ENCODE measurements at places on chromosomes 12 and 14.

DNA sequence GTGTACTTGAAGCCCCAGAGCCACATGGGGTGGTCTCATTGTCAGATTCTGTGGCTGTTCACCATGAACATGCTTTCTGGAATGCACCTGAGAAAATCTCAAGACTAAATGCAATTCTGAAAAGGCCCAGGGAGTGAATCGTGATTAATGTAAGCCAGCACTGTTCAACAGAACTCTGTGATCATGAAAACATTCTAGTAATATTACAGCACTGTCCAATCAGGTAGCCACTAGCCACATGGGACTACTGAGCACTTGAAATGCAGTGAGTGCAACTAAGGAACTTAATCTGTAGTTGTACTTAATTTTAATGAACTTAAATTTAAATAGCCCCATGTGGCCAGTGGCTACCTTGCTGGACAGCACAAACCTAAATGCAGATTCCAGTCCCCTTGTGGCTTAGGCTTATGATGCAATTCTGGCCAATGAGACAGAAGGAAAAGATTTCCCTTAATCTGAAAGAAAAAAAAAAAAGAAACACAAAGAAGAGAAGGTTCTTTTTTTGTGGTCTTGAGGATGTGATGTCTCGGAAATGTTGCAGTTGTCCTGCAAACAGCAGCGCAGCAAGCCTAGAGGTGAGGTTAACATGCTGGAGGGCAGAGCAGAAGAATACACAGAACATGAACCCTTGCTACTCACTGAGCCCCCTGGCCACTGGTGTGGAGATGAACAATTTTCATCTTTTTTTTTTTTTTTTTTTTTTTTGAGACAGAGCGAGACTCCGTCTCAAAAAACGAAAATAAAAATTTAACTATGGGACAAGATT, 48.2 kb downstream of the SPPL3 start:
- DNase-seq: no peak

DNA sequence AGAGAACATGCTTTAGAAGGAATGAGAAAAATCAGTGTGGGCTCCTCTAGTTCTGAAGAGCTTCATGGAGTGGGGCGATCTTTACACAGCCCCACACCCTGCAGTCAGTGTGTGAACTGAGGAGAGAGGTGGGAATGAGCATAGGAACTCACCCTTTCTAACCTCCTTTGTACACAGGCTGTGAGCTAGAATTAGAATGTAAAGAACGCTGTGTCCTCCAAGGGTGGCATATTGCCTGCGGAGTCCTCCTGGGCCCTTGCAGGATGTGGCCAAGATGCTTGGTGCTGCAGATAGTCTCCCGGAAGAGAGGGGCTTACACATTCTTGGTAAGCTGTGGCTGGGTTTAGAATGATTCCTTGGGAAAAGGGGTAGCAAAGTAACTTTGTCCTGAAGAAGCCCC, 43.9 kb downstream of the NINJ2 start:
- no peak for DNase-seq

- no peak for DNase-seq
These were observed 707 bp downstream of the DHRS1 start for GRCh38 chr14:24298892-24299254.

DNA sequence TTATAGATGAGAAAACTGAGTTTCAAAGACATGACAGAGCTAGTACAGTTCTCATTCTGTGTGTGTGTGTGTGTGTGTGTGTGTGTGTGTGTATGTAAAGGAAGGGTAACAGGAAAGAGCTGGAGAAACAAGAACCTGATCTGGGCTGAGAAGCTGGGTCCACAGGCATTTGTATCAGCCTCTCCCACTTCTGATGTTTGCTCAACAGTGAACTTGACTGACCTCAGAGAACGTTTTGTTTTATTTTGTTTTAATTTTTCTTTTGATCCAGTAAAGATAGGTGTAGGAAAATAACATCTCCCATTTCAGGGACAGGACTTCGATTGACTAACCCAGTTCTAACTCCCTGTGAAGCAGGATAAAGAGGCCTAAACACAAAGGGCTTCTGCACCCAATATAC, 85.4 kb downstream of the STXBP6 start:
- DNase-seq: no peak

DNA sequence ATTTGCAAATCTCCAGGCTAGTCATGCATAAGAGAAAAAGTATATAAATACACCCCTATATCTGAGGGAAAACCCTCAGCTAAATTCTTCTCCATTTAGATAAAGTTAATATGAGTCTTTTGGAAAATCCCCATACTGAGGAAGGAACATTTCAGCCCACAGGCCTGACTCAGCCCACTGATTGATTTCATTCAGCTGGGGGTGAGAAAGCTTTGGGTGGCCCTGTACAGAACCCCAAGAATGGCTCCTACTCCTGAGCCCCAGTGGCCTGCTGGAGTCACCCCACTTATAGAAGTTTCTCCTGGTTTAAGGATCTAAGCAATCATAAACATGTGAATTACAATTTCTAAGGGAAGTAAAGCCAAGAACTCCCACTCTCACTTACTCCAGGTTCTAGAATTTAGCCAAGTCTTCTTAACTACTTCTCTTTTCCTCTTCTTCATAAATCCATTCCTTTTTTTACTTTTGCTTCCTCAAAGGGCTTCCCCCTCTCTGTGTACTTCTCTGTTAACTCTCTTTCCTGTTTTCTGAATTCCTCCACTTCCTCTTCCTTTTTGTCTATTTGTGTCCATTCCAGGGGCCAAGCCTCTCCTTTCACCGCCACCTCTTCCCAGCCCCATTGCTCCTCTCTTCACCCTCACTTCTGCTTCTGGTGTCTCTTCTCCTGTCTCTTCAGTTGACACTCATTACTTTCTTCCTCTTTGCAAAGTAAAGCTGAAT, 21.0 kb downstream of the RTN1 start:
- DNase-seq: no peak

GRCh38 chr14:55955175-55955574, 163.0 kb upstream of the PELI2 start:
- DNase-seq: no peak

- DNase-seq: no peak
These were observed 70.8 kb downstream of the KCNA5 start for GRCh38 chr12:5114436-5114835.

- DNase-seq: no peak
These were observed 11.2 kb downstream of the RHOF start for GRCh38 chr12:121781998-121782979.

DNA sequence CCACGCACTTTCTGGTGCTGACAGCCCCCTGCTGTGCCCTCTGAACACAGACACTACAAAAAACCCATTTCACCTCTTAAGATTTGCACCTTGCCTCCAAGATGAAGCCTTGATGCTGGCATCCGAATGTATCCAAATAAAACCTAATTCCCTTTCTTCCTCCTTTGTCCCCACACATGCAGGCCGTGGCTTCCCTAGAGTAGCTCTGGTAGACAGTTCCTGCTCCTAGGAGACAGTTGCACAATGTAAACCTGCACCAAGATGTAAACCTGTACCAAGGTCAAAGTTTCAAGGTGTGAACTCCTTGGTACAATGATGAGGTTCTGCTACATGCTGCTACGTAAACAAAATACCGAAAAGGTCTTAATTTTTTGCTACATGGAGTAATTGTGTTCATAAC, 625 bp upstream of the ABHD12B start:
- no peak for DNase-seq

GRCh38 chr14:98999901-99000300, 272.1 kb downstream of the BCL11B start:
- DNase-seq: no peak

- no peak for DNase-seq
These were observed 57.0 kb upstream of the NPFF start for GRCh38 chr12:53564278-53564677.

GRCh38 chr14:24630872-24631477, 3.0 kb downstream of the GZMB start:
- DNase-seq: no peak

DNA sequence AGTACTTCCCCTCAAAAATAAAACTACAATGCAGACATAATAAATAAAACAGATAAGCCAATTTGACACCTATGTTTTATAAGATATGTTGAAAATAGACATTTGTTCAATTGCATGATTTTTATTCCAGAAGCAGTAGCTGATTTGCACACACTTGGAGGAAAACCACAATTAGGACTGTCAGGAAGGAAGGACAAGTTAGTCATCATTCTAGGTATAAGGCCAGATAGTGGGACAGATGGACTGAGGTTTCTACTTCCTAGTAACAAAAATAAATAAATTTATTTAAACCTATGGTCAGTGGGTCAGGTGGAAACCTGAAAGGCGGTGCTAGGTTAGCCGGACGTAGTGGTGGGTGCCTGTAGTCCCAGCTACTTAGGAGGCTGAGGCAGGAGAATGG, 141.8 kb upstream of the RASSF8 start:
- DNase-seq: no peak

DNA sequence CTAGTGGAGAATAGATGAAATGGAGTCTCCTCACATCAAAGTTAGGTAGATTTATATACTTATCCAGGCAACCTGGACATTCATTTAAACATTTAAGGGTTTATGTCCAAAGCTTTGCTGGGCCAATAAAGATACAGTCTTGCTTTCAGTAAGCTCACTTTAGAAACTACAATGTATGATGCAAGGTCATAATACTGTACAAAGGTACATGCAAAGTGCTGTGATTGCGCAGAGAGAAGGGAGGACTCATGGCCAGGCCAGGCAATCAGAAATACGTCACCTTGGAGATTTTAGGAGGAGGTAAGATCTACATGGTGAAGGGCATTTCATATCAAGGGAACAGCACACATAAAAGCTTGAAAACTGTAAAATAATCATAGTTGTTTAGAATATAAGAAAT, 113.6 kb downstream of the FGD4 start:
- no peak for DNase-seq

DNA sequence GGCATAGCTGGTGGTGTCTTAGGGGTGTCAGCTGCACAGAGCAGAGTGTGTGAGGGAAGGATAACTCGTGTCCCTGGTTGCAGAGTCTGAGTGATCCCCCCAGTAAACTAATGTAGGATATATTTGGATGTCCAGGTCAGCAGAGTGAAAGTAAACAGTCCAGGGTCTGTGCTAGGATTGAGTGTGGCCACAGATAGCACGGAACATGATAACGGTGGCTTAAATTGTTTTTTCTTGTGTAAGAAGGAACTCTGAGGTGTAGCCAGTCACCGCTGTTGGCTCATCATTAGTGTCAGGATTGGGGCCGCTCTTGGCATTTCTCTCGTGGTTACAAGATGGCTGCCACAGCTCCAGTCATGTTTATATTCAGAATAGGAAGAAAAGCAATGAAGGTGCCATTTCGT, 97.3 kb downstream of the DERA start:
- DNase-seq: no peak

GRCh38 chr14:70931008-70931407, 23.7 kb downstream of the PCNX1 start:
- DNase-seq: no peak

- no peak for DNase-seq
These were observed 8.7 kb upstream of the CKAP4 start for GRCh38 chr12:106256524-106256923.

DNA sequence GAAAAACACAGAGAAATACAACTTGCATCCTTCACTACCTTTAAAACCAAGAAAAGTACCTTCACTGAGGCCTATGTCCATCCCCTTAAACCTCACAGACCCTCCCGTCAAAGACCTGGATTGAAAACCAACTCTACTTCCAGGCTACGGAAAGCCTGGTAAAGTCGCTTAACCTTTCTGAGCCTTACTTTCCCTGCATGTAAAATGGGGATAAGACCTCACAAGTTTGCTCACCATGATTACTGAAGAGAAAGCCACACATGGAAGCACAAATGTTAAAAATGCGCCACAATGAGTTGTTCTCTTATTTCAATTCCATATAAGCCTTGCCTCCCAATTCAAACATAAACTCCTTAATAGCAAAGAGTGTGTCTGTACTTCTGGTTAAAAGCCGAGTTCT, 8.4 kb downstream of the ACTN1 start:
- DNase-seq: no peak

DNA sequence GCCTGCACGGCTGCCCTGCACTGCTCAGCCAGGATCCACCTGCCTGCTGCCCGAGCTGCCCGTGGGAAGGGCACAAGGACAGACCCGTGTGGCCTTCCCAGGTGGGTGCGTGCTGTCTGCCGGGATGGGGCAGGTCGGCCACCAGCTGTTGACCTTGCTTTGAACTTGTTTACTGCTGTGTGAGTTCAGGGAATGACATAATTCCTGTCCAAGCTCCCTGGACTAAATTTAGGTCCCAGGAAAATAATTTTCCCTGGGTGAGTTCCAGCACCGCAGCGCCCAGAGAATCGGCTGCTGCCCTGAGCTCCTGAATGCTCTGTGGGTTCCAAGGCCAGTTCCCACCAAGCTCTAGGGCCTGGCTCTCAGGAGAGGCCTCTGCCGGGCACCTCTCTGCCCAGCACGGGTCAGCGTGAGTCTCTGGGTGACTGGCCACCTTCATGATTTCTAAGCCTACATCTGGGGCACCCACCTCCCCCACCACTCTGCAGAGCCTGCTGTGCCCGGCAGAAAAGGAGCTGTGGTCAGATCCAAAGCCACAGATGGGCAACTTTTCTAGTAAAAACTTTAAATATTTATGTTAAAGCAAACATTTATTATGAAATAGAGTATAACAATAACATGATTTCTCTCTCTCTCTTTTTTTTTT, 27.2 kb upstream of the MLXIP start:
- DNase-seq: no peak

DNA sequence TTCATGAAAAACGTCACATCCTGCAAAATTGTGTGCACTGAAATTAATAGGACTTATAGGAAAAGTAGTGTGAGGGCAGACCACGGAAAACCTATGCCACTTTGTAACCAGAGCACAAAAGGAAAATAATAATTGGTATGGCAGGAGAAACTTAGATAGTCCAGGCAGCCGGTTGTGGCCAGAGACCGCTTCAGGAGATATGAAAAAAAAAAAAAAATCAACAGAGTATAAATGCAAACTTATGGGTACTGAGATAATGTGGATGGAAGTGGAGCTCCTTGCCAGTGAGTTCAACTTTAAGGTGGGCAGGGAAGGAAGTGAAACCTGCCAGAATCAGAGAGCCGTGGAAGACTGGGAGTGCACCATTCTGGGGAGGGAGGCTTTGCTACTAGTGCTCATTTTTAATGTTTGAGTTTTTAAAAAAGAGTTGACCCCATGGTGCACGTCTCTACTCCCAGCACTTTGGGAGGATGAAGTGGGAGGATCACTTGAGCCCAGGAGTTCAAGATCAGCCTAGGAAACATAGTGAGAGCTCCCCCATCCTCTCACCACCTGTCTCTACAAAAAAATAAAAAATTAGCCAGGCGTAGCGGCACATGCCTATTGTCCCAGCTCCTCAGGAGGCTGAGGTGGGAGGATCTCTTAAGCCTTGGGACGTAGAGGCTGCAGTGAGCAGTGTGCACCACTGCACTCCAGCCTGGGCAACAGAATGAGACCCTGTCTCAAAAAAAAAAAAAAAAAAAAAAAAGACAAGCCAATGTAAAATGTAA, 34.3 kb upstream of the METAP2 start:
- DNase-seq: no peak

GRCh38 chr12:5395443-5396271, 36.3 kb upstream of the NTF3 start:
- no peak for DNase-seq

DNA sequence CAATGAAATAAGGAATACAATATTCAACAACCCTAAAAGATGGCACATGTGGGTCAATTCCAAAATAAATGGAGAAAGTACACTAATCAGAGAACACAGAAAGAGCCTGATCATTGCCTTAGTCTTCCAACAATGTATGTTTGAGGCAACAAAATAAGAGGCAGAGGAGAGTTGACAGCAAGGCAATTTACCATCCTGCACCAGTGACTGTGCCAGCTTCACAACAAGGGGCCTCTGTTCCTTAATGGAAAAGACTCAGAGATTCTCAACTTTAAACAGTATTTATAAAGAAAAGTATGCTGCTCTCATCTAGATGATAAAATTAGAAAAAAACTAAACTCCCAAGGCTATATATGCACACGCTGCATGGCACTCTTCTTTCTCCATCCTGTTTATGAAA, 25.9 kb downstream of the EPS8 start:
- DNase-seq: no peak

All from thoracic aorta (tissue), 2 donors.